ENCODE measurements at places on chromosomes 1 and 21. TPM values are rescaled to one million over a fixed set of nuclear protein-coding genes. Genes with fewer than 3 reads are reported as not detected.
A peak's percentile ranks its signal among the peaks of the same experiment; 100 is the strongest.

- no peaks in the 10 kb centered on the region for H3K36me3 ChIP-seq
- no peaks in the 10 kb centered on the region for H3K4me1 ChIP-seq
- H3K27me3 ChIP-seq: no peaks in the 10 kb centered on the region
- no peak overlapping the region for H3K27ac ChIP-seq
- H3K4me3 ChIP-seq: no peak overlapping the region
- no peak for DNase-seq
These were observed 38.2 kb downstream of the TIAM1 start for GRCh38 chr21:31305888-31306287.

- DNase-seq: no peak
- no peaks in the 10 kb centered on the region for H3K27me3 ChIP-seq
- H3K27ac ChIP-seq: no peak overlapping the region
These were observed 75.8 kb downstream of the ATP1A1 start for GRCh38 chr1:116448785-116449385.

- H3K36me3 ChIP-seq: no peaks in the 10 kb centered on the region
- no peaks in the 10 kb centered on the region for H3K4me1 ChIP-seq
- no peak overlapping the region for H3K4me3 ChIP-seq
- H3K27ac ChIP-seq: no peak overlapping the region
- no peak for DNase-seq
These were observed 650.4 kb downstream of the LMO4 start for GRCh38 chr1:87979079-87979478.

GRCh38 chr1:198253259-198253658, 96.5 kb downstream of the NEK7 start:
- no peaks in the 10 kb centered on the region for H3K36me3 ChIP-seq
- no peaks in the 10 kb centered on the region for H3K27me3 ChIP-seq
- DNase-seq: no peak
- no peak overlapping the region for H3K4me3 ChIP-seq

DNA sequence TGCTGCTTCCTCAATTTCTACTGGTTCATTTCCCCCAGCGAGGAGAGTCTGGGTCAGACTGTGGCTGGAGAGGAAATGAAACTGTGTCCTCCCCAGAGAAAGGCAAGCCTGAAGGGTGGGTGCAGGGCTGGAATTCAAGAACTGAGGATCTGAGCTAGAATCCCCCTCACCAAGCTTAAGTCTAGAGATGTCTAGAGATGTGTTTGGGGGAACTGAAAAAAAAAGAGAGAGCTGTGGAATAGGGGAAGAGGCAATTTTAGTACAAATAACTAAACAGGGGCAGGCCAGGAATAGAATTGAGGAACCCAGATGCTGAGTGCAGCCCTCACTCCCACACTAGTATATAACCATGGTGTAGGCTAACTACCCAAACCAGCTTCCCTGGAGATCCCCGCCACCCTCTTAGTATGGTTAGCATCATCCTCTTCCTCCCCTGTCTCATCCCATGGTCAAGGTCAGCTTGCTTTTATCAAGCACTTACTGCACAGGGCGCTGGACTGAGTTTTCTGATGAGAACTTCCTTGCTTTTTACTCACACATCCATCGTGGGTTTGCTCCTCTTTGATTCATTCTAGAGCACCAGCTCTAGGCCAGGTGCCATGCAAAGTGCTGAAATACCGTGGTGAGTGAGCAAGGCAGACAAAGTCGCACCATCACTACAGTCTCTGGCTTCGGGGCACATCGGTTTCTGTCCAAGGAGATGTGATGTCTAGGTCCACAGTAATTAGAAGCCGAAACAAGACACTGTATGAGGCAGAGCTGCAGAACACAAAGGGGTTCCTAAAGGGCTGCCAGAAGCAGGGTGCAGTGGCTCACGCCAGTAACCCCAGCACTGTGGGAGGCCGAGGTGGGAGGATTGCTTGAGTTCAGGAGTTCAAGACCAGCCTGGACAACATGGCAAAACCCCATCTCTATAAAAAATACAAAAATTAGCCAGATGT, 112.9 kb upstream of the IPO9 start:
- DNase-seq: no peak
- no peak overlapping the region for H3K4me3 ChIP-seq

GRCh38 chr1:77560741-77561140, 121.7 kb downstream of the ZZZ3 start:
- DNase-seq: no peak
- no peaks in the 10 kb centered on the region for H3K4me1 ChIP-seq
- no peaks in the 10 kb centered on the region for H3K27me3 ChIP-seq
- H3K4me3 ChIP-seq: no peak overlapping the region
- H3K36me3 ChIP-seq: peaks cover 17% of the 10 kb centered on the region
- H3K27ac ChIP-seq: no peak overlapping the region

- no peaks in the 10 kb centered on the region for H3K27me3 ChIP-seq
- no peaks in the 10 kb centered on the region for H3K4me1 ChIP-seq
- no peaks in the 10 kb centered on the region for H3K36me3 ChIP-seq
- no peak overlapping the region for H3K27ac ChIP-seq
These were observed 76.1 kb downstream of the PIK3R3 start for GRCh38 chr1:46056325-46056724.

GRCh38 chr1:205504311-205505075, at the start of gene CDK18:
TSS of gene CDK18 (plus strand) at chr1:205504669. CDS start at chr1:205523168, 18,499 bp downstream.
- H3K4me3 ChIP-seq: peak within 1 kb of the TSS; percentile 70
- peak within 1 kb of the TSS; percentile 54 for H3K27ac ChIP-seq
- H3K27me3 ChIP-seq: no peaks in the 10 kb centered on the region

GRCh38 chr1:63713627-63714481, 60.0 kb upstream of the ROR1 start:
- no peaks in the 10 kb centered on the region for H3K36me3 ChIP-seq
- H3K27me3 ChIP-seq: no peaks in the 10 kb centered on the region
- H3K4me3 ChIP-seq: no peak overlapping the region
- no peak for DNase-seq

GRCh38 chr21:38952890-38953289, 147.2 kb downstream of the ETS2 start:
- no peaks in the 10 kb centered on the region for H3K36me3 ChIP-seq
- no peak overlapping the region for H3K4me3 ChIP-seq
- H3K27me3 ChIP-seq: no peaks in the 10 kb centered on the region
- H3K4me1 ChIP-seq: no peaks in the 10 kb centered on the region
- no peak overlapping the region for H3K27ac ChIP-seq

DNA sequence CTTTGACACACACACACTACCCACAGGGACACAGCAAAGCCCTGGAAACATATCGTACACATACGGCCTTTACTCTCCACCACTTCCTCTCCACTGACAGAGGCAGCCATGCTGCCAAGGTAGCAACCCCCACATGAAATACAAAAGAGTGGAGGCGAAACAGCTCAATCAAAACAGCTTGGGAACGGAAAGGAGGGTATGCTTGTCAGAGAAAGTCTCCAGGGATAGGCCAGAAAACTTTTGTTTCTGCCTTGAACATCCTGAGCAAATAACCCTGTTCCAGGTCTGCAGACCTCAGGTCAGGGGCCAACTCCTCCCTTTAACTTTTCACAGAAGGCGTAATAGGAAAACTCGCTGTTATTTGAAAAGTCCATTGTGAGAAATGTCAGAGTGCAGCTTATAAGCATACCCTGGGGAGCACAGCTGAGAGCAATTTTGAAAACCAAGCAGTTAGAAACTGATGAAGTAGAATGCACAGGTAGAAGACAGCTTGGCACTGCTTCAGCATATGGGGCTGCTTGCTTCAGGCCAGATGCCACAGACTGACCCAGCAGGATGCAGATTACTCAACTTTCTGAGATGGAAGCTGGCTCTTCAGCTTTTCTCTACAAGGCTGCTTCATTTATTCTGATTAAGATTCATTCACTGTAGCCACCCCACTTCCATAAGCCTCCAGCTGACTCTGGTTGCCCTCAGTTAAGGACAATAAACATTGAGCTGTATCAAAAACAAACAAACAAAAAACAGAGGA, 18.0 kb downstream of the KIAA0319L start:
- no peak for DNase-seq
- H3K36me3 ChIP-seq: no peaks in the 10 kb centered on the region
- H3K4me1 ChIP-seq: peaks cover 55% of the 10 kb centered on the region
- H3K27me3 ChIP-seq: no peaks in the 10 kb centered on the region
- H3K27ac ChIP-seq: peak overlapping the region; percentile 41

GRCh38 chr21:32538147-32538792, 47.1 kb downstream of the TCP10L start:
- H3K27me3 ChIP-seq: no peaks in the 10 kb centered on the region
- H3K4me1 ChIP-seq: no peaks in the 10 kb centered on the region
- no peak for DNase-seq

DNA sequence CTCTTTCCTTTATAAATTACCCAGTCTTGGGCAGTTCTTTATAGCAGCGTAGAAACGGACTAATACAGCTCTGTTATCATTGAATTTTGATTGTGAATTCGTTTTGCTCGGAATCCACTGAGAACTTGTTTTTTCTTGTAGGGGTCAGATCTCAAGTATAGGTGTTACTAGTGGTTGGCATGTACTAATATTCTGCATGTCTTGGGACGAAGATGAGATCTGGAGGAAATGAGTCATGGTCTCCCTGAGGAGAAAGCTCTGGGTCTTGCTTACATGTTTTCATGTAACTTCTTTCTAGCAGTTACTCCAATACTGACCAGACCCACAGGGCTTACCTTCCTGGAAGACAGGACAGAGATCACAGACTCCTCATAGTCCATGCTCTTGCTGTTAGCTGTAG, 30.3 kb downstream of the ZSCAN20 start:
- H3K27me3 ChIP-seq: no peaks in the 10 kb centered on the region
- no peak overlapping the region for H3K4me3 ChIP-seq
- H3K4me1 ChIP-seq: no peaks in the 10 kb centered on the region

DNA sequence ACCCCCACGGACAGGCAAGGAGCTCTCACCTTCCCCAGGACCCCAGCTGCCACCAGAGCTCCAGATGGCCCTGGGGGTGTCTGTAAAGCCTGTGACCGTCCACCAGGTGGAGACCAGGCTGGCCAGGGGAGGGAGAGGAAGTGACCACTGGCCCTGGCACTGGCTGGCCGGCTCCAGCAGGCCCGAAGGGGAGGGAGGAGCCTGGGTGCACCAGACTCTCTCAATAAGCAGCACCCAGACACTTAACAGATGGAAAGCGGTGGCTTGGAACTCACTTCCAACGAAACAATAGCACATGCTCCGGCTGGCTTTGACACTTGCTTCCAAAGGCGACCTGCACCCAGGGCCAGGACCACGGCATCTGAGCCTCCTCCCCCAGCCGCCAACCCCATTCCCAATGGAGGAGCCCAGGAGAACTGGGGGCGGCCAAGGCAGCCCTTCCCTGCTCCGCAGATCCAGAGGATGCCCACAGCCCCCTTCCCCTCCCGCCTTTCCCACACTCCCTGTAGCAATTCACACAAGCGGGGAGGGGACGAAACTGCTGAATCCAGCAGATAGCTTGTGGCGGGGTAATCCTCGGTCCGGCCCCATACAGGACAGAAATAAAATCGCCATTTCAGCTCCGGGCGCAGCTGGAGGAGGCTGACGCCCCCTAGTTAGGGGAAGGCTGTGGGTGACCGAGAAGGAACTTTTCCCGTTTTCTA, 742 bp upstream of the PDE9A start:
- DNase-seq: peak; percentile 41
- H3K4me3 ChIP-seq: peak overlapping the region; percentile 55
- no peaks in the 10 kb centered on the region for H3K36me3 ChIP-seq
- peak overlapping the region; percentile 68 for H3K27ac ChIP-seq
- peaks cover 6% of the 10 kb centered on the region for H3K4me1 ChIP-seq

- H3K36me3 ChIP-seq: no peaks in the 10 kb centered on the region
- peak overlapping the region; percentile 90 for H3K27ac ChIP-seq
- H3K4me1 ChIP-seq: peaks cover 76% of the 10 kb centered on the region
- H3K27me3 ChIP-seq: no peaks in the 10 kb centered on the region
These were observed 46.9 kb downstream of the CD34 start for GRCh38 chr1:207863893-207864535.

DNA sequence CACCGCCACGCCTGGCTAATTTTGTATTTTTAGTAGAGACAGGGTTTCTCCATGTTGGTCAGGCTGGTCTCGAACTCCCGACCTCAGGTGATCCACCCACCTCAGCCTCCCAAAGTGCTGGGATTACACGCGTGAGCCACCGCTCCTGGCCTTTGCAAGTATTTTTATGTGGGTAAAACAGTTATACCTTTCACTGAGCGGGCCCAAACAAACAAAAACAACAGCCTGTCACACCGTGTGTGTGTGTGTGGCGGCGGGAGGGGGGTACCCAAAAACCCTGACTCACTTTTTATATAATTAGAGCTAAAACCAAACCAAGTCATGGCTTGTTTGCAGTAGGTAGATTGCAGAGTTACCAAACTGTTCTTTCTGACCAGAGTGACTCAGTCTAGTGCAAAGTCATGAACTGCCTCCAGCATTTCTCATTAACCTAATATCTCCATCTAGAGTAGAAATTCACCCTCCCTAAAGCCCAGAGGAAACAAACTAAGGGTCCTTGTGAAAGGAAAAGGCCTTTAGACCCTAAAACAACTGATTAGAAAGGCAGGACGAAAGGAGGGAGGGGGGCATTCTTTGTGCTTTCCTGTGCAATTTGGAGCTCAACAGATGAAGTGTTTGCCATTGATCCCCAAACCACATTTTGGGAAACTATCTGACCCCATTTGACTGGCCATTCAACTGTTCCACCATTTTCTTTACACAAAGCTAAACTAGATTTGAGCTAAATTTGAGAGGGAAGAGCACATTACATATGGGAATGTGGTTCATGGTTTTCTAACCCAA, 181.0 kb downstream of the DHRS3 start:
- H3K27me3 ChIP-seq: no peaks in the 10 kb centered on the region
- peak overlapping the region; percentile 86 for H3K27ac ChIP-seq
- no peaks in the 10 kb centered on the region for H3K36me3 ChIP-seq
- no peak for DNase-seq
- H3K4me1 ChIP-seq: peaks cover 40% of the 10 kb centered on the region
- no peak overlapping the region for H3K4me3 ChIP-seq

- peaks cover 6% of the 10 kb centered on the region for H3K4me1 ChIP-seq
- H3K27me3 ChIP-seq: no peaks in the 10 kb centered on the region
- H3K36me3 ChIP-seq: no peaks in the 10 kb centered on the region
- no peak overlapping the region for H3K4me3 ChIP-seq
- DNase-seq: no peak
- H3K27ac ChIP-seq: peak overlapping the region; percentile 8
These were observed 39.4 kb downstream of the KCNJ15 start for GRCh38 chr21:38295997-38296764.

DNA sequence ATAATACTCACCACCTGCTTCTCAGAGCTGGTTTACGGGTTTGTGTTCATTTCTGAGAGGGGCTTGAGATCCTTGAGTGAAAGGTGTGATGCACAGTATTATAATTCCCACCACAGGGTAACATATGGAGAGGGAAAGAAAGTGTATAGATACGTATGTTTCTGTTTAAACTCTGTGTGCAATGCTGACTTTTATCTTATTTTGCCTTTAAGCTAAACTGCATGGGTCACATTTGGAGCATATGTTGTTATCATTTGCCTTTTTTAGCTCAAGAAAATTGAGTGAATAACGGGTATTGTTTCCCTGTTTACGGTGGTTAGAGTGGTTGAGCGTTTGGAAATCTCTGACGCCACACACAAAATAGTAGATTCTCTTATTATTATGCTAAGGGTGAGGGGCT, 191.1 kb upstream of the NFIA start:
- no peak for DNase-seq
- no peaks in the 10 kb centered on the region for H3K27me3 ChIP-seq
- H3K36me3 ChIP-seq: no peaks in the 10 kb centered on the region
- no peak overlapping the region for H3K27ac ChIP-seq
- H3K4me3 ChIP-seq: no peak overlapping the region

METTL18 gene
- total RNA-seq: 1.1 TPM

CLCA1 gene
- not detected for total RNA-seq

OXCT2 gene
- total RNA-seq: not detected

PM20D1 gene
- total RNA-seq: not detected

CACNA1S gene
- total RNA-seq: 83.9 TPM

C1QC gene
- total RNA-seq: 35.9 TPM

GBP5 gene
- total RNA-seq: 0.13 TPM

UBL4B gene
- 0.16 TPM for total RNA-seq

TMEM79 gene
- 0.85 TPM for total RNA-seq

Measured in gastrocnemius medialis (tissue), 4 donors.